ENCODE measurements at places on chromosomes 7 and 10. TPM values are rescaled to one million over a fixed set of nuclear protein-coding genes. Genes with fewer than 3 reads are reported as not detected.

The GRID2IP gene
- not detected for total RNA-seq

The CCDC3 gene
- 0.14 TPM for total RNA-seq

The DNAJC12 gene
- total RNA-seq: 47.1 TPM

The A1CF gene
- total RNA-seq: not detected

The AMPH gene
- not detected for total RNA-seq

DNA sequence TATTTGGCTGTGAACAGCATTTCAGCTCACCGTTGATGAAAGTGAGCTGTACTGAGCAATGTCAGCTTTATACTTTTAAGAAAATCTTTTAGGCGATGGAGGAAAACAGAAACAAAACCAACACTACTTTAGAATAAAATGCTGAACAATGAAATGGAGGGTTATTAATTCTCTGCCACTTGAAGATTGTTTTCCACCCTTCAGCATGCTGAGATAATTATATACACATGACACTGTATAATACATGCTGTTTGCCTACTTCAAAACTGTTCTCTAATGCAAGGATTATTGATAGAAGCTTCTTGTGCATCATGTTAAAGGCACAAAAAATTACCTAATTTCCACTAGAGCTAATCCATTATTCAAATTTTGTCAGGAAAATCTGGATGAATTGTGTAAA lies 66.8 kb downstream of the CACNA2D1 start:
- no peak for DNase-seq

- no peak for DNase-seq
These were observed 15.1 kb downstream of the ATP6V1F start for GRCh38 chr7:128877756-128878120.

DNA sequence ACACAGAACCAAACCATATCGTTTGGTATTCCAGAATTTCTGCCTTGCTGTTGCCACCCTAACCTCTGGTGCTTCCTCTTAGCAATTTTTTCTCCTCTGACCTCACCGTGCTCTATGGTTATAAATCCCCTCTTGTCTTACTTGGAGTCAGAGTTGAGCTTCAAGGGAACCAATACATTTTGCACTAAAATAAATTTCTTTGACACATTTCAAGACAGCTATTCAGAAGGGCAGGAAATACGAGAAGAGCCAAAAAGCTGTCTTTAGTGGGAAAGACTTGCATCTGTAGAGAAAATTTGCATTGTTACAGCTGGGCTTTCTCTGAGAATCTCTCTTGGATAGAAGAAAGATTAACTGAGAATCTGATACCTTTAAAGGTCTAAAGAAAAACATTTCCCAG lies 14.5 kb upstream of the AKR1C2 start:
- DNase-seq: no peak

GRCh38 chr7:33868166-33868565 lies 37.2 kb upstream of the BMPER start:
- no peak for DNase-seq

GRCh38 chr7:98233219-98234070 lies 18.6 kb downstream of the TECPR1 start:
- DNase-seq: no peak

DNA sequence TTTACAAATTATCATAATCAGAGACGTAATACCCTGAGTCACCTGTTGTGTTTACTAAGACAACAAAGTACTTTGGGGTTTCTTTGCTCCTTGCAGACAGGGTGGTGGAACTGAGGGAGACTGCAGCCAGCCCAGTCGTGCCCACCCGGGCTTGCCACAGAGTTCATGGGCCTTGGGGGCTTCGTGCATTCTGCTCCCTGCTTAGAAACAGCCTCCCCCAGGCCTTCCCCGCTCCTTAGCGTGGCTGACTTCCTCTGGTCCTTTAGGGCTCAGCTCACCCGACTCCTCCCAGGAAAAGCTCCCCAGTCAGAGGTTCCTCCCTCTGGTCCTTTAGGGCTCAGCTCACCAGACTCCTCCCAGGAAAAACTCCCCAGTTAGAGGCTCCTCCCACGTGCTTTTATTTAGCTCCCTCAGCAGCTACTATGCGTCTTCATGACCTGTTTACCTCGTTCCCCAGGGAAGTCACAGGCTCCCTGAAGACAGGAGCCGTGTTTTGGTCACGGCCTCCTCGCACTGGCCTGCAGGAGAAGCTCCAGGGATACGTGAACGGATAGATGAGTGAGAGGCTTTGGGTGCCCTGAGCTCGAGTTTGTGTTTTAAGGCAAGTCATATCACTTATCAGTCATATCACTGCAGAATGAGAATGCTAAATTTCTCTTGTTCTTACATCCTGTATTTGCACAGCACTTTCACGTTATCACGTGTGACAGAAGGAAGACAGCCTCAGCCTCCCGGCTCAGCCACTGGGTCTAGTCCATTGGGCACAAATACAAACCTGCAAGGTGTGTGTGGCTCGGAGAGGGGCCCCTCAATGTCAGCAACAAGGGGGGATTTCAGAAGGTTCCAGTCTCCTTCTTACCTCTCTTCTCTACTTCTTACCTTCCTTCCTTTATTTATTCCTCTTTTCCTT lies 52.7 kb upstream of the VIPR2 start:
- DNase-seq: no peak

DNA sequence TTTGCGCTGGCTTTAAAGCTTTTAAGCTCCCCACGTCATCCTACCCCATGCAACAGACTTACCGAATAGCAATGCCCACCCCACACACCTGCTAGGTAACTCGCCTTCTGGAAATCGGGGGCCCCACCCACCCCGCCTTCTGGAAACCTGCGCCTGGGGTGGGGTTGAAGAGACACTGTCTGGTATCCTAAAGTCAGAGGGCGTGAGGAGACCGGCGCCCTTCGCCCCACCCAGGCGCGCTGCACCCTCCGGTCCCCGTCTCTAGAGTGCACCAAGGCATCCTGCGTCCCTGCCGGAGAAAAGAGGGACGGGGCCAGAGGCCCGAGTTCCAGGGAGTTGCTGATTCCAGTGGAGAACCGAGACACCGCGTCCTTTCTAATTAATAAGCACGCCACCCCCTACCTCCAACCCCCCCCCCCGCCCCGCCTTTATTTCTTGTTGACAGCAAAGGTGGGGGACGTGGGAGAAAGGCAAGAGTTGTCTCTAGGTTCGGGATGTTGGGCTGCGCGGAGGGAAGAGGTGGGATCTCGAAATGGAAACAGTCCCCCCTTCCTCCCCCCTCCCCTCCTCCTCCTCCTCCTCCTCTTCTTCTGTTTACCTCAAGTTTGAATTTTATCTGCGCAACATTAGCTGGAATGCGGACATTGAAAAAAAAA lies 220.9 kb upstream of the MKLN1 start:
- peak; percentile 61 for DNase-seq

DNA sequence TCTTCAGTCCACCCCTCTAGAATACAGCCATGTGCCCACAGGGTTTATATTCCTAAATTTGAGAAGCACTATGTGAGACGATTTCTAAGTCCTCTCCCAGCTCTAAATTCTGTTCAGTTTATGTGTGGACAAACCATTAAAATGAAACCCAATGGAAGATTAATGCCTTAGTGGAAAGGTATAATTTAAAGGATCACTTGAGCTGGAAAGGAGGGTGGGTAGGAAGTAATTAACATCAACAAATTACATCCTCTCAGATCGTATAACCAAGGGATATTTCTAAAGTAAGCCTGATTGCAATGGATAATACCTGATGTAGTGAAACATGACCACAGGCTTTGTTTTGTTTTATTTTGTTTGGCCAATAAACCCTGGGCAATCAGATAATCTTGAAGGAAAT lies 511.0 kb upstream of the COBL start:
- DNase-seq: no peak

GRCh38 chr10:97726636-97727178 lies 10.2 kb upstream of the ZFYVE27 start:
- no peak for DNase-seq

GRCh38 chr10:58140691-58141347 lies 126.9 kb downstream of the IPMK start:
- DNase-seq: no peak

DNA sequence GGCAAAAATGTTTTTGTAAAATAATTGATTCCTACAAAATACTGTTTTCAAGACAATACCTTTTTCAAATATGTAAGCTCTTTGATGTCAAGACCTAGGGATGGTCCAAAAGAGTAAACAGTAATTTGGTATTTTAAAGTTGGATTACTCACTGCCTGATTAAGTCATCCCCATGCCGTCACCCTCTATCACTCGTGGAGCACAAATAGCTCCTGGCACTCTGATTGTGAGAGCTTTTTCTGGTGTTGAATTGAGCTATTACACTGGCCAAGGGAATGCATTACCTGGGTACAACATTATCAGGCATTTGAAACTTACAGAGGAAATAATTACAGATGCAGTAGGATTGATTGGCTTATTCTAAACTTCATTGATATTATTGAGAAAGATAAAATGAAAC lies 231.9 kb upstream of the GRM3 start:
- DNase-seq: no peak

DNA sequence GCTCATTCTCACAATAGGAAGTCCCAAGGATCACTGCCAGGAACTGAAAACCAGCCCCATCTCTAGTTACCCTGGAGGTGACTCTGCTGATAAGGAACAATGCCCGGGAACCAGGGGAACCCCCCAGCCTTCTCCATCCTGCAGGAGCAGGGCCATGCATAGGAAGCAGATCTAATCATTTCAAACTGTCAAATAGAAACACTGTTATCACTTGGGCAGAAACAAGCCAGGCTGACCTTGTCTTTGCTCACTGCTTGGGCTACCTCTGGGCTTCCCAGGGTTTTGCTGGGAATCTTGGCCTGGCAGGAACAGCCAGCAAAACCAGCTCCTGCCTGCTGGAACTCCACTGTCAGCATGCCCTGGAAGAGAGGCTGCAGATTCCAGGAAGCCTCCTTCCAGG lies 114.1 kb downstream of the RNF216 start:
- no peak for DNase-seq

- no peak for DNase-seq
These were observed 251.5 kb downstream of the LRMDA start for GRCh38 chr10:75682649-75683557.

DNA sequence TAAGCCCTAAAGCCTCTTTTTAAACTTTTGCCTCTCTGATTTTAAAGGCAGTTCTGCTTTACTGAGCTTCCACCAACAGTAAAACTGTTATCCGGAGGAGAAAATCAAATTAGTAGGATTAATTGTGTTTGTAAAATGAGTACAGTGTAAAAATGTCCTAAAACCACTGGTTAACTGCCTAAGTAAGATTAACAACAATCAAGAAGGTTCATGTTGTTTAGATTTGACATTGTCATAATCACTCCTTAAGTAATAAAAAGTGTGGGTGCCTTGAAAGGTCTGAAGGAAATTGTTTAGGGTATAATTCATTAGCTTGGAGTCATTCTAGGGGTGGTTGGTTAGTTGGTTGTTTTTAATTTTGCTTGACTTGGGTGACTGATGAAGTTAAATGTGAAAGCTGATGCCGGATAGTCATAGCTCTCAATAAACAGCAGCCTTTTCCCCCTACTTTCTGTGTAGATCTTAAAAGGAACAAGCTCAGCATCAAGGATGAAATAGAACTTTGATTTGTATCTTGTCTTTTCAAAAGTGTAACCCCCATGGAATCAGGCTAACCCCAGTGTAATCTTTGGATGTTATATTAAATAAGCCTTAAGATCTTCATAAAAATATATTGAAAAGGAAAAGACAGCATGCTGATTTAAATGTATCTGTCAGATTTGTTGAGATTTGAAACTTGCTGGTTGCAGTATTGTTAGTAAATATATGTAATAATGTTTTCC lies 148.3 kb downstream of the ARID5B start:
- DNase-seq: no peak

DNA sequence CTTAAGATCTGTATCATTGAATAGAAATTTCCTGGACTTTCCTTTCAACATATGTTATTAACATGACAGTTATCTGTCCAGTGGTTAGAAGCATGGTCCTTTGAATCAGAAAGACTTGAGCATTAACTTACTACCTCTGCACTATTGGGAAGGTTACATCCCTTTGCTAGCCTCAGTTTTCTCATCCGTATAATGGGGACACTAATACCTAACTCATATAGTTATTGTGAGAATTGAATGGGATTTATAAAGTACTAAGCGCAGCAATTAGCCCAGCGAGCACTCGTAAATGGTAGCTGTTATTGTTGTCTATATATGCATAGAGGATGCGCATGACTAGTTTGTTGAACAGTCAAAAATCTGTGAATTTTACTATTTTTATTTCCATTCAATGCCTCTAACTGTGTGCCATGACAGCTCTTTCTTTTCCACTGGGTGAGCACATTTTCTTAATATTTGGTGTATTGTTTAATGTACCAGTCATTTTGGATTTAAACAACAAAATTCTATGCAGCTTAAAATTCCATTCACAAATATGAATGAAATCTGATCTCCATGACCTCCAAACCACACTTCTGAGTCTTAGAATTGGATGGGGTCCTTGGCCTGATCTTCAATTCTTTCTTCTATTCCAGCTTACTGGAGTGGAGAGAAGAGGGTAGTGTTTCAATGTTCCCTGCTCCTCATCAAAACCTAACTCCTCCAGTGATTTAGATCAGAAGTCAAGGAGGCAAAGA lies 65.0 kb downstream of the CACNB2 start:
- no peak for DNase-seq

- no peak for DNase-seq
These were observed 444.6 kb downstream of the SUGCT start for GRCh38 chr7:40579401-40579800.

GRCh38 chr7:101701153-101701794 lies 72.2 kb upstream of the MYL10 start:
- DNase-seq: no peak

DNA sequence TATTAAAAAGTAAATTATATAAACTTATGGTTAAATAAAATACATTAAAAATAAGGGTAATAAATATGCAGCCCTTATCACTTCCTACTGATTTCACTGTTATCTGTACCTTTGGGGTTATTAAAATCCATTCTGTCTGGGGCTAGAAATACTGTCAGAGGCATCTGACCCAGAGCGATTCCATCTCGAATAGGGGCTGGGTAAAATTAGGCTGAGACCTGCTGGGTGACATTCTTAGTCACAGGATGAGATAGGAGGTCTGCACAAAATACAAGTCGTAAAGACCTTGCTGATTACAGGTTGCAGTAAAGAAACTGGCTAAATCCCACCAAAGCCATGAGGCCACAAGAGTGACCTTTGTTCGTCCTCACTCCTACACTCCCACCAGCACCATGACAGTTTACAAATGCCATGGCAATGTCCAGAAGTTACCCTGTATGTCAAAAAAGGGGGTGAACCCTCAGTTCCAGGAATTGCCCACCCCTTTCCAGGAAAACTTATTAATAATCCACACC lies 77.6 kb downstream of the COBL start:
- DNase-seq: no peak

DNA sequence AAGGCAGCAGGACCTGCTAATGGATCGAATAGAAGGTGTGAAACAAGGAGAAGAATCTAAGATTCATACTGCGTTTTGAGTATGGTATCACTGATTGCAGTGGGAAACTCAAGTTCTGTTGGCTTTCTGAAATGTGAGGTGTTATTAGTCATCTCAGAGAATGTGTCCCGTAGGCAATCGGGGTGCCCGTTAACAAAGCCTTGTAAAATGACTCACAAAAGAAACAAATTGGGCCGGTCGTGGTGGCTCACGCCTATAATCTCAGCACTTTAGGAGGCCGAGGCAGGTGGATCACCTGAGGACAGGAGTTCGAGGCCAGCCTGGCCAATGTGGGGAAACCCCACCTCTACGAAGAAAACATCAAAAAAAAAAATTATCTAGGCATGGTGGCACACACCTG lies 118.2 kb upstream of the C7orf33 start:
- no peak for DNase-seq
